ENCODE measurements at places on chromosomes 2 and 18. TPM values are rescaled to one million over a fixed set of nuclear protein-coding genes. Genes with fewer than 3 reads are reported as not detected.

The SETBP1 gene
- total RNA-seq: 72.8 TPM

The CNRIP1 gene
- total RNA-seq: not detected

The ALPP gene
- total RNA-seq: not detected

The GALNT5 gene
- not detected for total RNA-seq

The ARHGEF4 gene
- total RNA-seq: 0.29 TPM

The ST6GAL2 gene
- not detected for total RNA-seq

The RBM44 gene
- 0.69 TPM for total RNA-seq

The DNAJC5G gene
- not detected for total RNA-seq

DNA sequence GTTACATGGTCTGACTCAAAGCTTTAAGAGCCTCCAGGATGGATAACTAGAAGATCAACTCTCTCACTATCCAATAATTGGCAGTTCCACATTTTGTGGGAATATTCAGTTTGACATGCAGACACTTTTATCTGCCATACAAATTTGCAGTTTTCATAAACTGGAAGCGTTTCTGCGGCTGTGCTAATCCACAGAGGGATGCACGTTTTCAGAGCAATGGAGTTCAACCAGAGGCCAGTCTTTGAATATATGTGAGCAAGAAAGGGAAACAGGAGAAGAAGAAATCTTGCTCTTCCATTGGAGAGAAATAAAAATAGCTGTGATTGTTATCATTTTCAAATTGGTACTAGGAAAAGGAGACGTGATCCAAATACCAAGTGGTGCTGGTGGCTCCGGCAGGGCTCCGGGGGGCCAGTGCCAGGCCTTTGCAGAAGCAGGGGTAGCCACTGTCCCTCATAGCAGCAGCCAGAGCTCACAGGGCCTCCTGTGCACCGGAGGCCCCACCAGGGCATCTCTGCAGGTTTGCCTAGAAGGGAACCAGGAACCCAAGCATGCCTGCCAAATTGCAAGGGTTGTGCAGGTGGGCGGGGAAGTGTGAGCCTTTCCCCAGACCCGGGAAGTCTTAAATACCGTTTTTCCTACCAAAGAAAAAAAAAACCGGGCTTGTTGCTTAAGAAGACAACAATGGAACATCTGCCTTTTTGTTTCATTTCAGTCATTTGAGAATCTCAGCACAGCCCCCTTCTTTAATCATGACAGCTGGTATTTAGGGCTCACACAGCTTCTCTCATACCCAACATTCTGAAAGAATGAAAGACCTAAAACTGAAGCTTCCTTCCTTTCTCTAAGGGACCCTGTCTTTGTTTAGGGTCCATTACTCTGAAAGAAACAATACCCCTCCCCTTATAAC is 791.1 kb upstream of the SOX11 start:
- DNase-seq: no peak

DNA sequence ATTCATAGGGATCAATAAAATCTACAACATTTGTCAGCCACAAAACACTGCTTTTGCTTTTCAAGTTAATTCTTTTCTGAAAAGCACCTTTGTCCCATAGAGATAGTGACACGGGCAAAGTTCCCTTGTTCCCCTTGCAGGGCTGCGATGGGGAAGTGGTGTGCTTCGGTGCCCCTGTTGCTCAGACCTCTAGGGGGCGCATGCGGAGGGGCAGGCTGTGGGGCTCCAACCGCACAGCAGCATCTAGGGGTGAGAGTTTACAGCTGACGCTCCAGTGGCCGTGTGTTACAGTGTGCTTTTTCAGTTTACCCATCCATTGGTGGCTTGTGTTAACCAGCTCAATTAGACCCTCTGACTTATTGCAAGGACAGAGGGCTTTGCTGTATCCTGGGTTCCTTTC is 1432.2 kb upstream of the ACVR2A start:
- DNase-seq: no peak

DNA sequence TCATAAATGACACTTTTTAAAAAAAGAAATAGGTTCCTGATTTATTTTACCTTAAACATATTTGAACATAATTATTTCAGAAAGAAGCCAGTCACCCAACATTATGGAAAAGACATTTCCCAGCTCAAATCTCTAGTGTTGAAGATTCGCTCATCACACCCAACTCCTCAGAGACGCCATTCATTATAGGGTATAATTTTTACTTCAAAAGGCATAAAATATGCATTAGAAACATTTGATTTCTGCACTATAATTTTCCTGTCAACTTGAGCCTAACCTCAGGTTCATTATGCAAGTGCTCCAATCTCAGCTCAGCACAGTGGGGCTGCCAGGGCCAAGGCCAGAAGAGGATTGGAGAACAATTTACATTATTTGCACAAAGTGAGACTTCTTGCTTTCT is 58.8 kb upstream of the TTN start:
- DNase-seq: no peak

- no peak for DNase-seq
These were observed 1395.6 kb downstream of the SUCLG1 start for GRCh38 chr2:83063511-83063910.

- no peak for DNase-seq
These were observed 5.4 kb downstream of the NPPC start for GRCh38 chr2:231920795-231921194.

DNA sequence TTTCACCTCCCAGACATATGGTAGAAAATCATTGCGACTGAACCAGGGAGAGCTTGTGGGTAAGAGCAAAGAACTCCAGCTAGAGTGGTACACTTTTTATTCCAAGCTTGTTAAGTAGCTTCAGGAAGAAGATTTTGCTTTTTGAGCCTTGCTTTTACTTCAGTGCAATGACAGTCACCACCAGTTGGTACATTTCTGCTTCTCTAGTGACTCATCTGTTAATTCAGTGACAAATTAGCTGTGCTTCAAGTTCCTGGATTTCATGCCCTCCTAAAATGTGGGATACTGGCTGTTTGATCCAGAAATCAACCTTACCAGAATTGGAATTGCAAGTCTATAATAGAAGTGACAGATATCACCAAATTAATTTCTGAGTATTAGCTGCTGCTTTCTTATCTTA is 117.6 kb upstream of the TTN start:
- DNase-seq: no peak

- no peak for DNase-seq
These were observed 257.6 kb upstream of the SALL3 start for GRCh38 chr18:78721981-78722380.

- no peak for DNase-seq
These were observed 110.7 kb upstream of the PPP1CB start for GRCh38 chr2:28640908-28641300.

- DNase-seq: no peak
These were observed 55.3 kb downstream of the RFTN2 start for GRCh38 chr2:197620133-197620532.

DNA sequence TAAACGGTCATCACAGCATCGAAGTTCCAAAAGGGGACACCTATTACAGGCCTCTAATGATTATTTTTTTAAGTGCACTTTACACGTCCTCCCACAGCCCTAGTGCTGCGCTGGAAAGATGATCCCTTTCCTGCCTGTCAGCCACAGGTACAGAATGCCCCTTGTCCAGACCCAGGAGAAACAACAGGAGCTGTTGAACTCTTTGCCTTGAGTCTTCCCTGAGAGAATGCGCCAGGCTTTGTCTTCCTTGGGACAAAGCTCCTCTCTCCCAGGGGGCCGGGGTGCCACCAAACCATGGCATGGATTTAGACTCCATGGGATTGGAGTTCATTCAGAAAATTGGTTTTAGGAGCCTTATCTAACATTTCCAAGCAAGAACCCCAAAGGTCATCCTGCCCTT is 319.0 kb upstream of the SOX11 start:
- no peak for DNase-seq

DNA sequence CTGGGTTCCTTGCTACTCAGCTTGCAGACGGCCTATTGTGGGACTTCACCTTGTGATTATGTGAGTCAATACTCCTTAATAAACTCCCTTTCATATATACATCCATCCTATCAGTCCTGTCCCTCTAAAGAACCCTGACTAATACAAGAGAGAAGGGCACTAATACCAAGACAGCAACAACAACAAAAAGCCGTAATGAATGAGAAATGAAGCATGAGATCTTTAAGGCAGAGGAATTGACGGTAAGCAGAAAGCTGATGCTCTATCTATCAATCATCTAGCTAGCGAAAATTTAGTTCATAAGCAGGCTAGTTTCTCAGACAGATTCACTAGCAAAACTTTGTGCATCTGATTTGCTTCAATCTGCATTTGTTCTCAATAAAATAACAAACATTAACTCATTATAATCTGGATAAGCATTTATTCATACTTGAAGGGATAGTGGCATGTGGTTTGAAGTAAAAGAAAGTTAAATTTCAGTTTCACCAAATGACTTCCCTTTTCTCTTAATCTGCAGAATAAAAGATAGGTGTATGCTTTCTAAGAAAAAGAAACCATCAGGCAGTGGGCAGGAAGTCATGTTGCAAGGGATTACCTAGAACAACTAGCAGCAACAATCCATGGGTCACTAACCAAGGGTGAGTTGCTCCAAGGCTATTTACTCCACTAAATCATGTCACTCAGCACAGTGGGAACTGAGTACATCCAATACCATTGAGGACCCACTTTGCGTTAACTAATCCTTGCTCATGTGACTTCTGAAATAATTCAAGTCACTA is 376.5 kb downstream of the TMEM182 start:
- no peak for DNase-seq

- no peak for DNase-seq
These were observed 210.7 kb downstream of the KLHL29 start for GRCh38 chr2:23595601-23596251.

- no peak for DNase-seq
These were observed 29.6 kb downstream of the CABYR start for GRCh38 chr18:24168496-24168895.

- DNase-seq: no peak
These were observed 44.5 kb downstream of the COL3A1 start for GRCh38 chr2:189018631-189019030.
